ENCODE measurements at places on chromosomes 11 and 22. TPM values are rescaled to one million over a fixed set of nuclear protein-coding genes. Genes with fewer than 3 reads are reported as not detected.

P4HA3 gene
- not detected for total RNA-seq

MAPK8IP1 gene
- 0.98 TPM for total RNA-seq

OR4A15 gene
- not detected for total RNA-seq

FOLR1 gene
- not detected for total RNA-seq

LRRC51 gene
- total RNA-seq: 8.2 TPM

MRGPRF gene
- total RNA-seq: not detected

MYBPC3 gene
- total RNA-seq: not detected

OR2AG1 gene
- total RNA-seq: not detected

SHANK2 gene
- total RNA-seq: not detected

LRRC32 gene
- total RNA-seq: 2.8 TPM

DNA sequence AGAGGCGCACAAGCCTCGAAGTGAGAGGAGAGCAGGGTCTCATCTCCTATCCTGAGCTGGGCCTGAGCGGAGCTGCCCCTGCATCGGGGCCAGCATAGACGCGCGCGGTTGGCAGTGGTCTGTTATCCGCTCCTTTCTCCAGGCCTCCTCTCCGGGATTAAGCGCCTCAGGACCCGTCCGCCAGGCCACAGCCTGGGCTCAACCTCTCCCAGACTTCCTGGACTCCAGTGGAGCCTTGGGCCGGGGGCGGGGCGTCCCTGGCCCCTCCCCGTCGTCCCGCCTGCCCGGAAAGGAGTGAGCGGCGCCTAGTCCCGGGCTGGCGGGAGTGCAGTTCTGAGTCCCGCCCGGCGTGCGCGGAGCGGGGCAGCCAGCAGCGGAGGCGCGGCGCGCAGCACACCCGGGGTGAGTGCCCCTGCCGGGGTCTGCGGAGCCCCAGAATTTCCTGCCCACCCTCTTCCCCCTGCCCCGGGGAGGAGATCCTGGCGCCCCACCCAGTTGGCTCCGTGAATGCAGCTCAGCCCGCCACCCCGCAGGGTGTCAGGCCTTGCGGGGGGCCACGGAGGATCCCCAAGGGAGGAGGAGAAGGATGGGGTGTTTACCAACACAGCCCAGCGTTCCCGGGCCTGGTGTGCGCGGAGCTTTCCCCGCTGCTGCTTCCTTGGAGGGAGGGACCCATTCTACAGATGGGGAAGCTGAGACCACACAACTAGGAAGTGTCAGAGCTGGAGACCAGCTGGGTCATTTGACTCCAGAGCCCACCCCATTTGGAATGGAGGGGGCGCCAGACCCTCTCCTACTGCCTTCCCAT lies at the start of gene TCIRG1:
Gene TCIRG1, plus strand, starts transcription at position 308 of the 808 bp plus-strand sequence. CDS start 2,247 bp downstream, outside the sequence.
- peak; percentile 48 for DNase-seq

- no peak for DNase-seq
These were observed 30.8 kb upstream of the GRIA4 start for GRCh38 chr11:105579111-105579510.

DNA sequence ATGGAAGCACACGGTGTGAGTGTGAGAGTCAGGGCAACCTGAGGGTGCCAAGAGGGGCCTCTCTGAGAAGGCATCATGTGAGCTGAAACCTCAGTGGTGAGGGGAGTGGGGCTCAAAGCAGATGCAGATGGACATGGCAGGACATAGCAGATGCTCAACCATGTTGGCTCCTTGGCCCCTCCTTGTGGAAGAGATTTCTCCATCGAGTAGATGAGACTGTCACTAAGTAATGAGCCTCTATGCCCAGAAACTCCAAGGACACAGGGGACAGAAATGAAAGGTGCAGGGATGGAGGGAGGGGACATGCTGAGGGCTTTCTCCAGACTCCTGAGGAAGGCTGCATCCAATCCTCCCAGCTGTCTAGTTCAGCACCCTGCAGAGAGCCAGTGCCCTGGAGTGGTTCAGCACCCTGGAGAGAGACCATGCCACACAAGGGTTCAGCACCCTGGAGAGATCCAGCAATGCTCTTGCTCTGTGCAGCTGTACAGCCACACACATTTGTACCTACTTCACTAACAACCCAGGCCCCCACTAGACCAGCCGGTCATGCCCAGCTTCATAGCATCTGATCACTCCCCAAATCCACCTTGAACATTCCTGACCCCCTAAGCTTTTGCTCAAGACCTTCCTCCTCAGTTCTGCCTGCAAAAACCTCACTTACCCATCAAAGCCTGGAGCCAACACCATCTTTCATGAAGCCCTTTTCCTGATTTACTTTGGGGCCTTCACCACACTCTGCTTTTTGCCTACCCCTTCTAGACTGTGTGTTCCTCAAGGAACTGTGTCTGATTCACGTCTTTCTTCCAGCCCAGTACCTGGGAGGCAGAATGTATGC lies 252.0 kb downstream of the CTTN start:
- DNase-seq: no peak

GRCh38 chr11:66258473-66258893 lies 10.0 kb upstream of the RAB1B start:
- no peak for DNase-seq

GRCh38 chr22:41862160-41862529 lies 29.2 kb downstream of the SREBF2 start:
- no peak for DNase-seq

DNA sequence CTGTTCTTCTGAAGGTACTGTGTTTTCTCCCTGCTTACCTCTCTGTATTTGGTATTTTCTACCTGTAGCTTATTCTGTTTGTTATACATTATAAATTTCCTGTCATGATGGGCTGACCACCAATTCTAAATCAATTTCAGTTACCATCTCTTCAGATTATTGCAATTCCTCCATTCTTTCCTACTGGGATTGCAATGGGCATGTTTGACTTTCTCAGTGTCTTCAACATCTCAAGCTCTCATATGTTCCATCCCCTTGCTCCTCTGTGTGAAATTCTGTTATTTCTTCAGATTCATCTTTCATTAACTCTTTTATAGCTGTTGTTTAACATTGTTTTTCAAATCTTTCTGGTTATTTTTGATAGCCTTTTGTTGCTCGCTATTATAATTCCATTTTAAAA lies 15.5 kb upstream of the C22orf39 start:
- DNase-seq: no peak

DNA sequence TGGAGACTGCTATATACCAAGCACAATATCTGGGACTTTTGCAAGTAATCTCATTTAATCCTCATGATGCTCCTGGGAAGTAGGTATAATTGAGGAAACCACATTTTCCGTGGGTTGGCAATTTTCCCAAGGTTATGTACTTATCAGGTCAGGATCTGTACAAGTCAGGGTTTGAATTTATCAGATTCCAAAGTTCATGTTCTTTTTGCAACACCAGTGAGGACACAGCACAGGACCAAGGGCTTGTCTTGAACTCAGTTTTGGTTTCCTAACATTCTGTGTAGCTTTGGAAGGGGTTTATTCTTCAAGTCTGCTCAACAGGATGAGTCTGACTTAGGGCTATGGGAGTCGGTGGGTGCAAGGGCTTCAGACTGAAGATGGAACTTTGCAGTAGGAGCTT lies 30.4 kb downstream of the INSC start:
- DNase-seq: no peak

DNA sequence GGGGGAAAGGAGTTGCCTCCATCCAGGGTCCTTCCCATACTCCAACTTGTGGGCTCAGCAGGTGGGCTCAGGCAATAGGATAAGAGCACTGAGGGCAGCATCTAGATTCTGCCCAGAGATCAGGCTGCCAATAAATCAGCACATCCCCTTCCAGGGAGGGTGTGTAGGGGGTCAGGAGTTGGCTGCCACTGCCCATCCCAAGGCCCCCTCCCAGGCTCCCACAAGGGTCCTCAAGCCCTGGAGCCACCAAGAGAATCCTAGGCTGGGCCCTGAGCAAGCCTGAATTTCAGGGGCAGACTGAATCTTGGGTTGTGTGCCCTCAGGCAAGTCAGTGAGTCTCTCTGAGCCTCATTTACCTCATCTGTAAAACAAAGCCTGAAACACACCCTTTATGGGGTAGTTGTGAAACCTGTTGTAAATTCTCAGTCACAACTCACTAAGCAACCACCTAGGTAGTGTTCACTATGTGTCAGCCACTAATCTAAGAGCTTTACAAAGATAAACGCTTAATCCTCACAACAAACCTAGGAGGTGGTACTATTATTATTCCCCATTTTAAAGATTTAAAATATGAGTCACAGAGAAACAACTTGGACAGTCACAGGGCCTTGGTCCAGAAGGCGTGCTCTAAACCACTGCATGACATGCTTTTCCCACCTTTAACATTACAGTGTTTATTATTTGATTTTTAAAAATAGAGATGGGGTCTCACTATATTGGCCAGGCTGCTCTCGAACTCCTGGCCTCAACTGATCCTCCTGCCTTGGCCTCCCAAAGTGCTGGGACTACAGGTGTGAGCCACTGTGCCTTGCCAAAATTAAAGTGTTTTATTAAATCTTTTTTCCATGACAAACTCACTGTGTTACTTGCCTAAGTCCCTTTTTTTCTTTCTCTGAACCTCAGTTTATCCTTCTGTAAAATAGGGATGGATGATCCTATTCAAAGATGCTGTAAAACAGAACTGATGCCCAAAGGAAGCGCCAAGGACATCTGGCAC lies 36.2 kb downstream of the LMO1 start:
- no peak for DNase-seq

GRCh38 chr22:39524753-39525657 lies 4.6 kb downstream of the ATF4 start:
- DNase-seq: no peak

DNA sequence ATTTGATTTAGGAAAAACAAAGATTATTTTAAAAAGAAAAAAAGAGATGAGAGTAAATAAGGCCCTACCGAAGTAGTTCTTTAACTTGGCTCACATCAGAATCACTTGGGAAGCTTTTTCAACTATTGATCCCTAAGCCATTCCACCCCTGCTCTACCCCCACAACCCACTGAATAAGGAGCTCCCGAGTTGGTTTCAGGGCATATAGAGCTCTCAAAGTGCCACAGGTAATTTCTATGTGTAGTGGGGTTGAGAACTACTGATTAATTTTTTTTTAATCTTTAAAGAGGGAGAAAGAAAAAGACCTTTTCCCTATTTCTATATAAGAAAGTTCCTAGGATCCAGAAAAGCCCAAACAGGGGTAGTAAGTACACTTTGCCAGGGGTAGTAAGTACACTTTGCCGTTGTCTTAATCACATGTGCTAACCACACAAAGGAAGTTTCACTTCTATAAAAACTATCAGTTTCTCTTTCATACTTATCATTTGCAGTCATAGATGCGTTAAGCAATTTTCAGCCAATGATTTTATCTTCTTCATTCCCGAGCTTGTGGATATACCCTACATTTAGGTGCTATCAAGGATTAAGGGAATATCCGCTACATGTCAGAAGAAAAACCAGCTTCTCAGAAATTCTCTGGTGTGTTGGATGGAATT lies 108.4 kb upstream of the ZC3H12C start:
- no peak for DNase-seq

DNA sequence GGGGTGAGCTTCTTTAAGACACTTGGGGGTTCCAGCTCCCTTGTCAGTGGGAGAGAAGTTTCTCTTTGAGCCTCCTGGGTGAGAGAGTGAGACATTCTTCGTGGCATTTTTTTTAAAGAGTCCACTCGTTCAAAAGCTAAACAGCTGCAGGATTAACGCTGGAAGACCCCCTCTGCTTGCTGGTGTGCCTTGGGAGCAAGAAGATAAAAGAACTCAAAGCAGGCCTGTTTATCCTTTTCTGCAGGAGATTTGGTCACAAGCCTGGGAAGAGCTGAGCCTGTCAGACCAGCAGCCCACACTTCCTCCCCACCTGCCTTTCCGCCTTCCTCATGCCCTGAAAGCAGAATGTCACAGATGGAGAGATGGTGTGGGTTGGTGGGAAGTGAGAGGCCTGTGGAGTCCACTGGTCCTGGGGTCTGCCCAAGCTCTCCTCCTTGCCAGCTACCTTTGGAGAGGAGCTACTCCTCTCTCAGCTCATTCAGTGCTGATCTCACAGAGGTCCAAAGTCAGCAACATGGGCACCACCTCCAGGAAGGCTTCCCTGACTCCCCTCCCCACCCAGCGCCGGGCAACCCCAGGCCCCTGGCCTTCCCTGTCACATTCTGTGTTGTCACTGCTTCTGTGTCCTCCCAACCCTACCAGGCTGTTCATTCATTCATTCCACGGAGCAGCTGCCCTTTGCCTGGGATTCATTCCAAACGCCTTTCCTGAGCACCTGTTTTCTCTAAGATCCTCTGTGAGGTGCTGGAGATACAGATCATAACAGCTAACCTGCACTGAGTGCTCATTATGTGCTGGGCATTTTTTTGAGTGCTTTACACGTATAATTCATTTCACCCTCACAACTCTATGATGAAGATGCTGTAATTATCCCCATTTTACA lies 6.7 kb downstream of the GDPD5 start:
- DNase-seq: no peak

DNA sequence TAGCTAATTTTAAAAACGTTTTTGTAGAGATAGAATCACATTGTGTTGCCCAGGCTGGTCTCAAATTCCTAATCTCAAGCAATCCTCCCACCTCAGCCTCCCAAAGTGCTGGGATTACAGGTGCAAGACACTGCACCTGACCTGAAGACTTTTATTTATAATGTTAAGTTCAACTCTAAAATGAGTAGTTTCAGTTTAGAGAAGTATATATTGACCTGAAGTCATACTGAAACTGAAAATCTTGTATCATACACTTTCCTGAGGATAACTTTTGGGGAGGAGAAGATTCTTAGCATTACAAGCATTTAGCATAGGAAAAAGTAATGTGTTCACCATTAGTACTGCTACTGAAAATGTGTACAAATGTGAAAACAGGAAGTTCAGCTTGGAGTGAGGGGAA lies 249.3 kb downstream of the CASP12 start:
- DNase-seq: no peak

DNA sequence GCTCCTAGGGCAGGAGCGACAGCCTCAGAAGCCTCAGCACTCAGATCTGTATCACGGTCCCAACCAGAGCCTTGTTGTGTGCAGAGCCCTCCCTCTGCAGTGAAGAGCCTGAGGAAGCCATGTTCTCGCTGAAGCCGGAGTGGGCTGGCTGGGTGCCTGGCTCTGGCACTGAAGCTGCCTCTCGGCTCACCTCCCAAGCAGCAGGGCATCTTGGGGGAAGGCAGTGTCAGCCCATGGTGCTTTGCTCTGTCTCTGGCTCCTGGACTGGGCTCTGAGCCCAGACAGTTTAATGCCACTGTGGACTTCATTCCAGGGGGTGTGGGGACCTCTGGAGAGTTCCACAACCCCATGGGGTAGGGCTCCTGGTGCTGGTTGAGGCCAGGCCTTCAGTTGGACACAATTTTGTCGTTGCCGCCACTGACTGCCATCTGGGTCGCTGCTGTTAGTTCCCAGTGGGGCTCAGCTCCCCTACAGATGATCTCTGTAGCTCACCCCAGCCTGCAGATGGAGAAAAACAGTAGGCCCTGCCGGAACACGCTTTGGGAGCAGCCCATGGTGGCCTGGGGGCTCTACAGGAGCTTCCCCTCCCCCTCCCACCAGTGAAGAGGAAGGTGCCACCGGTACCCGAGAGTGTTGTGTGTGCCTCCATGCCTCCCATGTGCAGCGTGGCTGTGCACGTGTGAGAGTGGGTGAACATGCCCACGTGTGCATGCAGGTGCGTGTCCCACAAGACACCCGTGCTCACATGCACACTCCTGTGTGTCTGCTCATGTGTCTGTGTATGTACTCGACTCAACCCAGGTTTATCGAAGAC lies 86.5 kb upstream of the B3GAT1 start:
- DNase-seq: no peak

DNA sequence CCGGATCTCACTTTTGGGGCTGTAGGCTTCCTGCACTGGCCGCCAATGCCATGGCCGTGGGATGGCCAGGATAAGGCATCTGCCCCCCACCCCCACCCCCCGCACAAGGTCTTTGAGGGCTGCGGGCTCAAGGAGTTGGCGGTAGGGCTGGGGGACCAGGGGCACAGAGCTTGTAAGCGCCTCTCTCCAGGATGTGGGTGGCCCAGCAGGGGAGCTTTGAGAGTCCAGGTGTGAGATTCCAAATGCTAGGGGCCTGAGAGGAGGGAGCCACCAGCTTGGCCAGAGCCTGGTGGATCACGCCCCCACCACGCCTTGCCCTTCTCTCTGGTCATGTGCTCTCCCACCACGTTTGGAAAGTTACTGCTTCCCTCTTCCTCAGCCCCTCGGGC lies 5.0 kb downstream of the CD81 start:
- no peak for DNase-seq
